ENCODE measurements at places on chromosomes 11 and 22. TPM values are rescaled to one million over a fixed set of nuclear protein-coding genes. Genes with fewer than 3 reads are reported as not detected.

- DNase-seq, result peak; percentile 81
Measured at GRCh38 chr11:119741369-119742262, 12.6 kb upstream of the NECTIN1 start.

SEPTIN5 gene
- total RNA-seq, result 132 TPM

ACAT1 gene
- 115 TPM for total RNA-seq

- no peak for DNase-seq
Measured at GRCh38 chr11:61830237-61831105, 2.4 kb downstream of the FADS2 start.

TECTA gene
- total RNA-seq, result 2.0 TPM

- no peak for DNase-seq
Measured at GRCh38 chr11:9718147-9718546, 54.3 kb downstream of the SWAP70 start.

- DNase-seq, result no peak
Measured at GRCh38 chr11:38019072-38019775, 1421.2 kb upstream of the RAG2 start.

RAPSN gene
- not detected for total RNA-seq

DBX1 gene
- total RNA-seq, result not detected

GRCh38 chr11:121930004-121930965 is 185.7 kb downstream of the BLID start:
- DNase-seq, result no peak

DNA sequence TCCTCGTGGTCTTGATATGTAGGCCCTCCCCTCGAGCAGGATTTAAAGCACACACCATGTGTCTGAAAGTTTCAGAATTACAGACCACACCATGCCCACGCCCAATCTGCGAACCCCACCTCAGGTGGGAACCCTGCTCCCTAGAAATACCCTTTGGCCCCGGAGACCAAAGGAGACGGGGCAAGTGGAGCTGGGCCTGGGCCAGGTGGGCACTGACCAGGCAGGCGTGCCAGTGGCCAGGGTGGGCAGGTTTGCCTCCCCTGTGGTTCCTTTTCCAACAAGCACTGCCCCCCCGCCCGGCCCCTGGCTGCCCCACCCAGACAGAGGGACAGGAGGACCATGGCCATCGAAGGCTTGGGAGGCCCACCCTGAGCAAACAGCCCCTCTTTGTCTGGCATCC is 400.4 kb downstream of the TBC1D22A start:
- no peak for DNase-seq

Data from frontal cortex (tissue), 4 donors.